ENCODE measurements at places on chromosomes 13 and 19.

DNA sequence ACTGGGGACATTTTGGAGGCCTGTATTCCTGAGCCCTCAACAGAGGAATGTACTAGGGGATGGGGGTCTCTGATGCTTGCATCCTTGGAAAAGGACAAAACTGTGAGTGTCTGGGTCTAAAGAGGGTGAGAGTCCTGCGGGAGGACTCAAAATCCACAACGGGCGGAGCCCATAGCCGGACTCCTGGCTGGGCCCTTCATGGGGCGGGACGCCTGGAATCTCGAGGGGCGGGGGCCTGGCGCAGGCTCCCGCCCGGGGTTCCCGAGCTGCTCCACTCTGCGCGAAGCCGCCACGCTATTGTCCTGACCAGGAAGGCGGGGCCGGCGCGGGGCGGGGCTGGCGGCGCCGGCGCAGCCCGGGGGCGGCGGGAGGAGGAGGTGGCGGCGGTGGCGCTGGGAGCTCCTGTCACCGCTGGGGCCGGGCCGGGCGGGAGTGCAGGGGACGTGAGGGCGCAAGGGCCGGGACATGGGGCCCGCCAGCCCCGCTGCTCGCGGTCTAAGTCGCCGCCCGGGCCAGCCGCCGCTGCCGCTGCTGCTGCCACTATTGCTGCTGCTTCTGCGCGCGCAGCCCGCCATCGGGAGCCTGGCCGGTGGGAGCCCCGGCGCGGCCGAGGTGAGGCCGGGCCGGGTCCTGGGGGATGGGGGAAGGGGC lies at the start of gene APLP1:
APLP1 (plus strand) TSS at position 403 of the 651 bp plus-strand sequence; CDS start at position 466, 63 bp downstream.
- DNase-seq = no peak

- no peak for DNase-seq
These were observed 134.0 kb downstream of the COG6 start for GRCh38 chr13:39789451-39789850.

- no peak for DNase-seq
These were observed 7.5 kb downstream of the IGLON5 start for GRCh38 chr19:51318687-51319648.

- no peak for DNase-seq
These were observed 32.5 kb downstream of the CAPN12 start for GRCh38 chr19:38711726-38712153.

GRCh38 chr13:46754812-46755211 lies 42.1 kb downstream of the ESD start:
- no peak for DNase-seq

Measured in iPS DF 19.7 (cell line).